ENCODE measurements at places on chromosomes 13 and 19. TPM values are rescaled to one million over a fixed set of nuclear protein-coding genes. Genes with fewer than 3 reads are reported as not detected.

The CDC37 gene
- 421 TPM for total RNA-seq

The KLK6 gene
- total RNA-seq = 0.09 TPM

The GMIP gene
- total RNA-seq = 7.0 TPM

The ZNF793 gene
- 0.28 TPM for total RNA-seq

The IL27RA gene
- 8.5 TPM for total RNA-seq

The MZT1 gene
- total RNA-seq = 16.4 TPM

Measured in endothelial cell of coronary artery (primary cell).